ENCODE measurements at places on chromosomes 16 and 17.

DNA sequence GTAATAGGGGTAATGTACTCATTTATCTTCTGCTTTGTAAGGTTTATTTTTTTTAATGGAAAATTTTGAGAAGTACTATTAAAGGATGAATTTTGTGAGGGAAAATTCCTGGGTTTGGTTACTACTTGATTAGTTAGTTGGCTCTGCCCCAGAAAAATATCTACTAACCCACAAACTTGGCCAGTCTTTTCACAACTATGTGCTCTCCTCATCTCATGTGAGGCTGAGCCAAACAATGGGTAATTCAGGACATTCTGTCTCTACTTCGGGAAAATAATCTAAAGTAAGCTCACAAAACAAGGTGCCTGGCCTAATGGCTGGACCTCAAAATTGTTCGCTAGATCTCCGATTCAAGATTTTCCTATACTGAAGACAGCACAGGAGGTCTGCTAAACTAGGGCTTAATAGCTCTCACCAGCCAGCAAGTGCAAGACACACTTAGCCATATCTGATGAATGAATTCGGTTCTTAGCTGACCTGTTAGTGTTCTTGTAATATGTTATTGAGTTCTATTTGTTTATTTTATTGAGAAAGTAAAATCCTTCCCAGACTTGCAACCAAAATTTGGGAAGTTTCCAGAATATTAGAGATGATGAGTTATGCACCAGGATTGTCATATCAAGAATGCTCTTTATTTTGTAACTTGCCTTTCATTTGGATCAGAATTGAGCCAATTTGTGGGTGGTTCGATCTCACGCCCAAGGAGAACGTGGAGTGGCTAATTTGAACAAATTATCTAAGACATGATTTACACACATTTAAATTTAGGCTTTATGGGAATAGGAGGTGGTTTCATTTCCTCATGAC lies 5.7 kb downstream of the KCNJ16 start:
- DNase-seq = no peak

DNA sequence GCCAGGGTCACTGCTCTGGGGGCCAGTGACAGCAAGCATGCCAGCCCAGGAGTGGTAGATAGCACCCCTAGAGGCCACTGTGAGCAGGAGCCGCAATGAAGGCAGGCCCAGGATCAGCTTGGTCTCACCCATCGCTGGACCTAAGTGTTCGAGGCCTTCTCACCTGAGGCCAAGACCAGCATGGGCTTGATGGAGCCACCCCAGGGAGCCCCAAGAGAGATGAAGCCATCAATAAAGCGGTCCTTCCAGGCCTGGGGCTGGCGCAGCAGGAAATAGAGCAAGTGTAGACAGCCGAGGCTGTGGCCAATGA lies 1.8 kb downstream of the LCAT start:
- peak; percentile 21 for DNase-seq

DNA sequence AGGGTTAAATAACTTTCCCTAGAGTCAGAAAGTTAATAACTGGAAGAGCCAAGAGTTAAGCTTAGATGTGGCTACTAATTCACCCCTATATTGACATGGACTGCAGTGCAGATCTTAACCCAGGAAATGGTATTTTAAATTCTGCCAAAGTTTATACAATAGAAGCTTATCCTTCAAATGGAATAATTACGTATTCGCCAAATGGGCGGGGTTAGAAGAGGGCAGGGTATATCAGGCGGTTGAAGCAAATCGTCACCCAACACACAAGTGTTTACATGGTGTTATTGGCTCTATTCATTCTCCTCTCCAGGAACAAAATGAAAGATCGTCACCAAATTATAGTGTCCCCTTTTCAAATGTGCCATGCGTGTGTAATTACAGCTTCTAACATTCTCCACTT lies 182.7 kb downstream of the PRKCB start:
- no peak for DNase-seq

DNA sequence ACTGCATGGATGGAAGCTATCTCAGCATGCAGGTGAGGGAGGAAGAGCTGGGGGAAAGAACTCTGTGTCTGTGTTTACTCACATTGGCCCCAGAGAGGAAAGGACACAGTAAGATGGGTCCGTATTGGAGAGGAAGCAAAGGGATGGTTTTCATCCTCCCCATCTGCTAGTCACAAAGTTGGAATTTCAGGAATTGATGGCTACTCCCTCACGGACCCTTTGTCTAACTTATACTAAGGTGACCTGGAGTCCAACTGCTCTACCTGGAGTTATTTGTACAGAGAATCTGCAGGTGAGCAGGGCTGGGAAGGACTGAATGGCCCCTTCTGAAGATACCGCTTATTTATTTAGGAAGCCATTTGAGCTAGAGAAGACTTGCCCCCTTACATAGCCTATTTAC lies 55.1 kb downstream of the WNT3 start:
- DNase-seq = no peak

- DNase-seq = no peak
Measured at GRCh38 chr16:30025574-30025973, 2.6 kb downstream of the C16orf92 start.

DNA sequence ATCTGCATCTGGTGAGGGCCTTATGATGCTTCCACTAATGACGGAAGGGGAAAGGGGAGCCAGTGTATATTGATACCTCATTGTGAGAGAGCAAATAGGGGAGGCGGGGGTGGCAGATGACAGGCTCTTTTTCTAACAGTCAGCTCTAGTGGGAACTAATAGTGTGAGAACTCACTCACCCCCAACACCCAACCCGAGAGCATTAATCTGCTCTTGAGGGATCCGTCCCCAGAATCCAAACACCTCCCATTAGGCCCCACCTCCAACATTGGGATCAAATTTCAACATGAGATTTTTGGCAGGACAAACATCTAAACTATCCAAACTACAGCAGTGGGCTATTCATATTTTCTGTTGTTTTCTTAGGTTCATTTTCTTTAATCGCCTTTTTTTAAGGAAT lies 54.4 kb downstream of the BPTF start:
- DNase-seq = no peak

GRCh38 chr16:46908540-46909372 lies 24.6 kb downstream of the GPT2 start:
- DNase-seq = peak; percentile 49
